Omental fat pad (tissue), 4 donors: ENCODE measurements at places on chromosomes 3 and 15.

- no peak for DNase-seq
Measured at GRCh38 chr3:120797857-120798256, 55.3 kb downstream of the GTF2E1 start.

DNA sequence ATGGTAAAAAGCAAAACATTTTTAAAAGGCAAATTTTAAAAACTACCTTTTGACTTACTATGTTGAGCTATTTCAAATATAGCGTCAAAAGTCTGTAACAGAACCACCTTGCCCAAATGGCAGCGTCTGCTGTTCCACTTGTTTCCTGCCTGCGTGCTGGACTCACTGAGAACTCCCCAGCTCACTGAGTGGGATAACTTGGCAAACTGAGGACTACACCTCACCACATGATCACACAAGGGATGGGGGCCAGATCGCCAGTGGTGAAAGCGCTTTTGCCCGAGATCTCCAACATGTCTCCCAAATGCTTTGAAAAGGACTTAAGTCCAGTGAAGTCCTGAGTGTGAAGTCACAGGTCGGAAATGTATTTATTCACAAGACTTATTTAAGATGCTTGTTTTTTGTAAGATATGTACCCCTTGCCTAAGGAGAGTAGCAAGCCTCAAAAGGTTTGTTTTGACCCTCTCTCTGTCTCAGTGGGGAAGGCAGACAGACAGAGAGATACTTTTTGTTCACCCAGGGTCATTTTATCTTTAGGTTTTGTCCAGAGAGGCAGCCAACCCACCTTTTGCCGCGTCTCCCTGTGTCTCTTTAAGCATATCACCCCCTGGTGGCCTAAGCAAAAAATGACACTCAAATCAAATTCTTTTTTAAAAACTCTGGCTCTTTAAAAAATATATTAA lies 192.6 kb downstream of the PDZRN3 start:
- DNase-seq = no peak

DNA sequence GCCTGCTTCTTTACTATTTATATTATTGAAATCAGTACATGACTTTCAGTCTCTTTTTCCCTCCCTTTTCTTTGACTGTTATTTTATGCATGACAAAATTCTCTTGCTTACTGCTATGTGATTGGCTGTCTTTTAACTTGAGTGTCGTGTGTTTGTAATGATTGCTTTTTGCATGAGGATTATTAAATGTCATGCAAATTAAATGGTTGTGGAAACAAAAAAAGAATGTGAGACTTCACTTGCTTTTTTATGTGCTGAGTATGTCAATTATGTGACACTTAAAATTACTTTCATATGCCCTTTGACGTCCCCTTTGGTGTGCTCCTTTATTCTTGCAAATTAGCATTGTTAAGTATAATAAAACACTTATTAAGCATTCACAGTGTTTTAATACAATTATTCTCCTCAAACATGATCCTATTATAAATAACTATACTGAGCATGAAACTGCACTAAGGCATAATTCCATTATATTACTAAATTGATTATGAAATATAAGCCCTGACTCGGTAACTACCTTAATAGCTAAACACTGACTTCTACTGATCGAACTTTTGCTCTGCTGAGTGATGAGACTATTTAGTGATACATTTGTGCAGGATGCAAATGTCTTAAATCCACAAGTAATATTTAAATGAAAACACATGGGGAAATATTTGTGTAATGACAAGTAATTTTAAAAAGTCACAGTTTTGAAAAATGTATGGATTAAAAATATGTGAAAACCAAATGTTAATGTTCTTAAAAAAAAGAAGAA lies 401.7 kb downstream of the NLGN1 start:
- no peak for DNase-seq

DNA sequence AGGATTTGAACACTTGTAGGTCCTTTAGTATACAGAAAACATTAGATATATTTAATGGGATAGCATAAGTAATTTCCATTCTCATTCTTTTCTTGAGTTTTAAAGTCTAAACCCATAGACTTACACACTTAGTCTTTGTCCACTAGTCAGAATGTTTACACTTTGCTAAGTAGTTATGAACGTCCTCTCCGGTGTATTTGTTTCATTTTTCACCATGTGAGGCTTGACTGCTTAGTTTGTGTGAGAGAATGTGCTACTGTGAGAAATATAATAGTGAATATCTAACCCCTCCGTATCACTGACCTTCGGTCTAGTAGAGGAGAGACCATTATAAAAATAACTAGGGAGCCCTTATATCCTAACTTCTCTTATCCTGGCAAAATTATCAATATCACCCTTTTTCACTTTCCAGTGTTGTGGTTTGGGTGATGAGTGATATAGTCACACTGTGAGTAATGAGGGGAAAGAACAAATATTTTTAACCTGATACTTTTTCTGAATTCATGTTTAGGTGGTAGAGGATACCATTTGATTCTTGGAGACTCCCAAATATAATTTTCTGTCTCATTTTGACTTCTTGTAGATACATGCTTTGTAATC lies 122.4 kb downstream of the UBE2E2 start:
- no peak for DNase-seq

- DNase-seq = no peak
Measured at GRCh38 chr3:2961576-2961975, 148.6 kb downstream of the IL5RA start.

DNA sequence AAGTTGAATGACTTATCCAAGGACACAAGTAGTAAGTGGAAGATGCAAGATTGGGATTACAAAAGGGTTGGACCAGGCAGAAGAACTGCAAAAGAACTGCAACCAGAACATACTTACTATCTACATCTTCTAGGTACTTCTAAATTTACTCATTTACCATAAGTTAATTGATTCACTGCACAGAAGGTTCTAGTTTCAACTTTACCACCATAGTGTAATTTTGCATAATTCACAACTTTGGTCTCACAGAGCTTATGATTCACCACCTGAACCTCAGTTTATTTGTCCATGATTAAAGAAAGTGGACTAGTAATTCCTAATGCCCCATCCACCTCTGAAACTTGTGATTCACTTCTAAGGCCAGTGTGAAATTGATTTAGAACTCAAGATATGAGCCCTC lies 236.8 kb upstream of the UBE2E2 start:
- DNase-seq = no peak

- no peak for DNase-seq
Measured at GRCh38 chr3:57256844-57257243, 29.3 kb downstream of the APPL1 start.

DNA sequence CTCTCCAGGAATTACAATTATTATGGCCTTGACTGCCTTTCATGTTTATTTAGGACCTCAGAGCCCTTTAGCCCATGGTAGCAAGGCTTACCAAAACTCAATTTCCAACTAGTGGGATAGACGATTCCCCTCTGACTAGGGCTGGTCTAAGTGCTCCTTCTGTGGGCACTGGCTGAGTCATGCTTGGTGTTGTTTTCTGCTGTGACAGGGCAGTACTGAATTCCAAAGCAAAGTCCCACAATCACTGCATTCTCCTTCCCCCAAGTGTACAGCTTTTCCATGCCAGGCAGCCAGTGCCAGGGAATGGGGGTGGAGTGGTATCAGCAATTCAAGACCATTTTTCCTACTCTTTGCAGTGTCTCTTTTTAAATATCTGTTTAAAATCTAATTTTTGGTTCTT lies 509.0 kb upstream of the NECTIN3 start:
- DNase-seq = no peak

DNA sequence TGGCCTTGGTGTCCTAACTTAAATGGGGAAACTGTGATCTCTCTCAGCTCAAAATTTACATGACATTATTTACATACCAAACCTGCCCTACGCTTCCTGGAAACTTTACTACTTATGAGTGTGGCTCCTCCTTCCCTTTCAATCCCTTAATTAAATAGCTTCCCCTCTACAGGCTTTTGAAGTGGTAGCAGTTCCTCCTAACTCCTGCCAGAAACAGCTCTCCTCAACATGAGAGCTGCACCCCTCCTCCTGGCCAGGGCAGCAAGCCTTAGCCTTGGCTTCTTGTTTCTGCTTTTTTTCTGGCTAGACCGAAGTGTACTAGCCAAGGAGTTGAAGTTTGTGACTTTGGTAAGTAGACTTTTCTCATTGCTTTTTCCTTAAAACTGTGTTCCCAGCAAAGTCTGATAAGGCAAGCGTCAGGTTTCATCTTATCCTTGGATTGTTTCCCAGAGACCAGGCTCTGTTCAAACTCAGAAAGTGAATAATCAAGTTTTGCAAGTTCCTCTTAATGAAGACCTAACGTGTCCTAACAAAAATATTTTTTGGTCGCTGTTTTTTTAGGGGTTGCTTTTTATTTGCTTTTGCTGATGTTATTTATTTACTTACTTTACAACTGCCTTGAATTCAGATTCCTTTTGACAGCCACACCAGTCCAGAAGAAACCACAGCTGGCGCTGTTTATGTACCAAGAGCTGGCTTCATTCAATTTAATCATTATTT lies at the start of gene ACP3:
Gene ACP3 (plus strand): TSS at position 179 of the 720 bp plus-strand sequence. CDS start 50 bp downstream, at position 229.
- DNase-seq = no peak

- DNase-seq = no peak
Measured at GRCh38 chr15:39134282-39134681, 446.6 kb upstream of the THBS1 start.

DNA sequence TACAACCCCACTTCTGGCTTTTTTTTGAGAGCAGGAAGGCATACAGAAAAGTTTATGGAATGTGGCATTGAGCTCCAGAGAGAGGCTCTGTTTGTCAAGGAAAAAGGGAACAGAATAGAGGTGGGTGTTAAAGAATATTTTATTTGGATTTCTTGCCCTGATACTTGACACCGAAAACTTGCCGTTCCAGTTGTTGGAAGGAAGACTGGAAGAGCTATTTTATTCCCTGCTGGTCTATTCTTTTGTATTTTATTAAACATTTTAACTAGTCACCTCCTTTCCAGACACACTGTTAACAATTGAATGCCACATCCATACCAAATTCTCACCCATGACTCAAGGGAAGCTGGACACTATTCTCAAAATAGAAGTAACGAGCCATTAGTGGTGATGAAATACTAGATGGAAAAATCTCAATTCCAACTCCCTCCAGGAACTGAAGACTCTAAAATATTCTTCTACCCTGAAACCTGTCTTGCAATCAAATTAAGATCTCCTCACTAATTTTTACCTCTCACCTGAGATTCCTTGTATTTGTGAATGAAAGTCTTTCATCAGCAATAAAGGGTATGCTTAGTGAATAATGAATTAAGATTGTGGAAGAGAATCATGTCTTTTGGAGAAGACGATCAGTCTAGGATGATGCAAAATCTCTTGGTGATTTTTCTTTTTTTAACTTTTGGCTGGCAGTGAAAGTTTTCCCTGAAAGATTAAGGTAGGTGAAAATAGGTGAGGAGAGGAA lies 28.5 kb downstream of the GREM1 start:
- DNase-seq = no peak

GRCh38 chr3:82355228-82355627 lies 593.8 kb upstream of the GBE1 start:
- no peak for DNase-seq

DNA sequence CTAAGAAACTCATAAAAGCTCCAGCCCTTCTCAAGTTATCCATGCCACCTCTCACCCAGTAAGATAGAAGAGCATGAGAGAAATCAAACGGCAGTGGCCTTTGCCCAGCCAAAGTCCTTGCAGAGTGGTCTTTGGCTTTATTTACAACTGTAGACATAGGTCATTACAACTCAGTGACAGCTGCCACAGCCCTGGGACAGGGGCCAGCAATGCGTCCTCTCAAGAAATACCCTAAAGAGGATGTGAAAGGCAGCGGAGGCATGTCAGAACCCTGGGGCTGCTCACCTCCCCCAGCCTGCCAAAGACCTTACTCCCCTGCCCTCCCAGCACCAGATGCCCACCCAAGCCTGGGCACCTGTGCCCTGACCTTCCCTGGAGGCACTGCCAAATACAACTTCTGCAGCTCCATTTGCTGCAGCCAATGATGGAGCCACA lies 6.3 kb downstream of the ACAA1 start:
- peak; percentile 17 for DNase-seq

DNA sequence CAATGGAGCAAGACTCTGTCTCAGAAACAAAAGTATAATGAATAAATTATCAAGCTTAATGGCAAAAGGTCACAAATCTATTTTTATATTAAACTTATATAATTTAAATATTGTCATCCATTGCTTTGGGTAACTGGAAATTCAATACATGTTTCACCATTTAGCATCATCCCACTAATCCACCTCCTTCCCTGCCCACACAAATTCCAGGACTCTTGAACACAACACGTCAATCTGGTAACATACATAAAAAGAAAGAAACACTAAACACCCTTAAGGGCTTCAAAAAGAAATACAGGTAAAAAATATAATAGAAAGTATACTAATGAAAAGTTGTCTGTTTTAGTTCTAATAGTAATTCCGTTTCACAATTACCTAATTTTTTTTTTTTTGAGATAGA lies 149.4 kb downstream of the STAG1 start:
- no peak for DNase-seq

DNA sequence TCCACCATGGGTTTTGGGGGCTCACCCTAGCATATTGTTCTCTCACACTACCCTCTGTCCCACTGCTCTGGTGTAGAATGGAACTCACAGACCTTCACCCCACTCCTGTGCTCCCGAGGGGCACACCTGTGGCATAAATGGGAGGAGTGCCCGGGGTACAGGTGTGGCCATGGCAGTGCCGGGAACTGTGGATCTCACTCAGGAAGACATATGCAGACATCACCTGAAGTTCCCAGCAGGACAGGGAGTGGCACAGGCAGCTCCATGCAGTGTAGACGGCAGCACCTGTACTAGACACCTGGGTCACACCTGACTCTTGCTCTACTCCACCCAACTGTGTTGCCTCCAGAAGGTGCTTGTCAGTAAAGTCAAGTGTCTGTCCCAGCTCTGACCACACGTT lies 57.6 kb upstream of the MRPS22 start:
- DNase-seq = no peak

GRCh38 chr3:55405436-55405835 lies 81.7 kb downstream of the WNT5A start:
- DNase-seq = no peak

DNA sequence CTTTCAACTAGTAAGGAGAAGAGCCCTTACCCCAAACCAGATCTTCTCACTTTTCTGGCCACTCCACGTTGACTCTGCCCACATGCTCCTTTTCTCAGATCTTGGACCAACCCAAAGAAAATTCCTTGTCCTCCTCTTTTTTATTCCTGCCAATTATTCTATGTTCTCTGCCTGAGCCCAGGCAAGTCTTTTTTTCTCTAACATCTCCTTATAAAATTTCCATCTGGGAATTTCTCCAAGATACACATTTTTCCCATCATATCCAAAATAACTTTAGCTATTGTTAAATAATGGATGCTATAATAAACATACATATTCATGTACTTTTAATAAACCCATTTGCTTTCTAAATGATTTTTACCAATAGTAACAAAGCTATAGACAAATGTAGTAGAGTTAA lies 726.0 kb upstream of the ZNF385D start:
- no peak for DNase-seq

GRCh38 chr3:197942956-197943556 lies 6.9 kb upstream of the RPL35A start:
- no peak for DNase-seq

DNA sequence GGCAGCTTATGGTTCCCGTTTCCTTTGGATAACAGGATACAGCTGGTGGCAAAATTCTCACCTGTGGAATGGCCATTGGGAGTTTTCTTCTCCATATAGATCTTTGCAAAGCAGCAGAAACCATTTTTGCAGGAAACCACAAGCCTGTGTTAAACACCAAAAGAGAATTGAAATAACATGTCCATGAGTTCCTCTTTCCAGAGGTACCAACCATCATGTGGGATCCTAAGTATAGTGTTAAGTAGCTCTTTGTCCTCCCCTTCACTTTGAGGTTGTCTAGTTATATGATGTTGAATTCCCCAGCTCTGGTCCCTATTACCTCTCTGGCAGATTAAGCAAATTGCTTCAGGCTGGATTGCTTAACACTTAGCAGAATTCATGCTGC lies 94.9 kb downstream of the AKAP13 start:
- DNase-seq = no peak
